ENCODE measurements at places on chromosomes 1 and 21. TPM values are rescaled to one million over a fixed set of nuclear protein-coding genes. Genes with fewer than 3 reads are reported as not detected.

PLA2G2D gene
- total RNA-seq = not detected

- no peaks in the 10 kb centered on the region for H3K36me3 ChIP-seq
- no peak for DNase-seq
- no peak overlapping the region for H3K27ac ChIP-seq
- no peak overlapping the region for H3K4me3 ChIP-seq
- peaks cover 15% of the 10 kb centered on the region for H3K27me3 ChIP-seq
Measured at GRCh38 chr1:91221017-91221416, 183.6 kb downstream of the HFM1 start.

DNA sequence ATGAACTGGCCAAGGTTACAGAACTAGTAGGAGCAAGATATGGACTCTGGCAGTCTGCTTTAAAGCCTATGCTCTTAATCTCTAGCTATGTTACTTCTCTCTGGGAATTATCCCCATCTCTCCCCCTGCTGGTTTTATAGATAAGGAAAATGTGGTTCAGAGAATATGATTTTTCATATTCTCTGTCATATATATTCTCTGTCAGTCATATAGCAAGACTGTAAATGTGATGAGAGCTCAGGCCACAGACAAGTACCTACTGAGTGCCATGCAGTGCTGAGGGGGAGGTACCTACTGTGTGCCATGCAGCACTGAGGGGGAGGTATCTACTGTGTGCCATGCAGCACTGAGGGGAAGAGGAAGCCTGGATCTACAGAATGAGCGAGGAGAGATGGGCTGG, 220.3 kb upstream of the FGGY start:
- no peak for DNase-seq
- H3K4me3 ChIP-seq = no peak overlapping the region
- H3K4me1 ChIP-seq = peaks cover 32% of the 10 kb centered on the region
- no peaks in the 10 kb centered on the region for H3K36me3 ChIP-seq
- no peak overlapping the region for H3K27ac ChIP-seq
- no peaks in the 10 kb centered on the region for H3K27me3 ChIP-seq

- peaks cover 16% of the 10 kb centered on the region for H3K27me3 ChIP-seq
- H3K4me1 ChIP-seq = no peaks in the 10 kb centered on the region
- DNase-seq = no peak
- H3K4me3 ChIP-seq = no peak overlapping the region
Measured at GRCh38 chr1:244768186-244768585, 67.3 kb upstream of the COX20 start.

DNA sequence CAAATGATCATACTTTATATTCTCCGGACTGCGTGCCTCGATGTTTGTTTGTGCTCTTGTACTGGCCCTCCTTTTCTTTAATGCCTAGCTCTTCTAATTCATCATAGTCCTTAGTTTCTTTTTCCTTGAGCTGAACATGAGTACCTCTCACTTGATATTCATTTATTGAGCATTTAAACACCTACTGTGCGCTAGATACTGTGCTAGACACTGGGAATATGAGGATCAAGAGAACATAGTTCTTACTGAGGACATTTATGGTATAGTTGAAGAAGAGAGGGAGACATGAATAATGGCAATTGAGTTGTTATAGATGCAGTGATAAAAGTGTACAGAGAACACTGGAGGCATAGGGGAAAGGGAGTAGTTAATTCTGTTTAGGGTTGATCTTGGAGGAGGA, 22.0 kb downstream of the SUCO start:
- H3K36me3 ChIP-seq = peaks cover 27% of the 10 kb centered on the region
- no peak overlapping the region for H3K27ac ChIP-seq
- H3K4me1 ChIP-seq = peaks cover 14% of the 10 kb centered on the region
- no peaks in the 10 kb centered on the region for H3K27me3 ChIP-seq
- H3K4me3 ChIP-seq = no peak overlapping the region

DNA sequence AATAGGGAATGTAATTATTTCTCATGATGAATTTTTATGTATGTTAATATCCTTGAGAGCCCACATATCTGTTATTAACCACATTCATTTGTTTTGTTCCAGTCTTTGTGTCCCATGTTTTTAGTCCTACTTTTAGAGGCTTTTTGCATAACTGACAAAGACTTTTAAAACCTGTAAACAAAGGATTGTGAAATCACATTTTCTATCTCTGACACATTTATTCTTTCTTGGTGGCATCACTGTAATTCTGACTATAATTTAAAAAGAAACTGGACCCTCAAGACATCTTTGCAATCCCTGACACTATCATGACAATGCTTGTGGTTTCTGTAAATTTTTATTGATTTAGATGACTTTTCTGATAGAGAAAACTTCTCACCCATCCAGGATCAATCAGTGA, 313.1 kb downstream of the SIPA1L2 start:
- no peak for DNase-seq
- H3K4me3 ChIP-seq = no peak overlapping the region
- H3K27ac ChIP-seq = no peak overlapping the region
- no peaks in the 10 kb centered on the region for H3K4me1 ChIP-seq
- no peaks in the 10 kb centered on the region for H3K36me3 ChIP-seq
- H3K27me3 ChIP-seq = no peaks in the 10 kb centered on the region

- DNase-seq = no peak
- peaks cover 73% of the 10 kb centered on the region for H3K27me3 ChIP-seq
- no peak overlapping the region for H3K4me3 ChIP-seq
Measured at GRCh38 chr1:119435052-119435451, 20.1 kb downstream of the HSD3B2 start.

DNA sequence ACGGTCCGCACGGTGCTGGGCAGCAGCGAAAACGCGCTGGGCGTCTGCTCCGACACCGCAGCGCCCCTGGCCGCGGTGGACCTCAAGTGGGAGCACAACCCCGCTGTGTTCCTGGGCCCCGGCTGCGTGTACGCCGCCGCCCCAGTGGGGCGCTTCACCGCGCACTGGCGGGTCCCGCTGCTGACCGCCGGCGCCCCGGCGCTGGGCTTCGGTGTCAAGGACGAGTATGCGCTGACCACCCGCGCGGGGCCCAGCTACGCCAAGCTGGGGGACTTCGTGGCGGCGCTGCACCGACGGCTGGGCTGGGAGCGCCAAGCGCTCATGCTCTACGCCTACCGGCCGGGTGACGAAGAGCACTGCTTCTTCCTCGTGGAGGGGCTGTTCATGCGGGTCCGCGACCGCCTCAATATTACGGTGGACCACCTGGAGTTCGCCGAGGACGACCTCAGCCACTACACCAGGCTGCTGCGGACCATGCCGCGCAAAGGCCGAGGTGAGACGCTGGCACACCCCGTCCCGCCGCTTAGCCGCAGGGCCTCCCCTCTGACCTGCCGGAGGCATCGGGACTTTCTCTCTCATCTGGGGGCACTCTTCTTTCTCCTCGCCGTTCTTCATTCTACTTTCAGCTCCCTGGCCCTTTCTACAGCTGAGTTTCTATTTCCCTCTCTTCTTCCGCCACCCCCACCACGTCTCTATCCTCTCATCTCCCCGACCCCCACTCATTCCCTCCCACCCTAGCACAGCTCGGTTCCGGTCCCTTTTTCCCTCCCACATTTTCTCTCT, 1.0 kb downstream of the NPR1 start:
- no peak overlapping the region for H3K27ac ChIP-seq
- DNase-seq = peak; percentile 28
- H3K27me3 ChIP-seq = peaks cover 77% of the 10 kb centered on the region

GRCh38 chr1:1043411-1043810, 23.5 kb downstream of the AGRN start:
- H3K4me3 ChIP-seq = no peak overlapping the region
- H3K27me3 ChIP-seq = no peaks in the 10 kb centered on the region
- H3K27ac ChIP-seq = no peak overlapping the region
- no peaks in the 10 kb centered on the region for H3K4me1 ChIP-seq
- no peak for DNase-seq

DNA sequence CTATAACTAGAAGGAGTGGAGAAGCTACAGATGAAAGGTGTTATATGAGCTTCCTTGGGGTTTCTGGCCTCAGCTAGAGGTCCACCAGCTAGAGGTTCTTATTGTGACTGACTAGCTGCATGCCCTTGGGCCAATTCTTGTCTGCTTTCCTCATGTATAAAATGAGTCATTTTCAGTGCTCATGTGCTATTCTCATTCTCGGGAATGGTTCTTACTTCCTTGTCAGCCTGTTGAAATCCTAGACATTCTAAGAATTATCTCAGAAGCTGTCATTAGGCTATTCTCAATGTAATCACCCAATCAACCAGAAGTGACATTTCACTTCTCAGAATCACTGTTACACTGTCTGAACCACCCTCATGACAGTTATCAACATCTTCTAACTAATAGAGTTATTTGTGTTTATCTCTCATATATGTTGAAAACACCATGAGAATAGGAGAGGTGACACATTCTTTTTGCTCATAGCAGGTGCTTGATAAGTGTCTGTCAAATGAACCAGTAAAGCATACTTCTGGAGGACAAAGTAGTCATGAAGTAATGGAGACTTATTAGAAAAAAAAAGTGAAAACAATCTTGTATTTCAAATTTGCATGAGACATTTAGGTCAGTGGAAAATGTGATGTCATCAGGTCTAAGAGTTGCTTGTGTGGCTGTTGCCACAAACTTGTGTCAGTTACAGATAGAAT, 122.8 kb upstream of the IVNS1ABP start:
- no peaks in the 10 kb centered on the region for H3K36me3 ChIP-seq
- H3K4me1 ChIP-seq = no peaks in the 10 kb centered on the region
- H3K27ac ChIP-seq = no peak overlapping the region
- H3K27me3 ChIP-seq = no peaks in the 10 kb centered on the region

GRCh38 chr1:2645143-2645542, 12.3 kb upstream of the MMEL1 start:
- no peak overlapping the region for H3K4me3 ChIP-seq
- DNase-seq = no peak
- no peaks in the 10 kb centered on the region for H3K4me1 ChIP-seq
- H3K36me3 ChIP-seq = peaks cover 5% of the 10 kb centered on the region
- H3K27me3 ChIP-seq = peaks cover 23% of the 10 kb centered on the region
- no peak overlapping the region for H3K27ac ChIP-seq

DNA sequence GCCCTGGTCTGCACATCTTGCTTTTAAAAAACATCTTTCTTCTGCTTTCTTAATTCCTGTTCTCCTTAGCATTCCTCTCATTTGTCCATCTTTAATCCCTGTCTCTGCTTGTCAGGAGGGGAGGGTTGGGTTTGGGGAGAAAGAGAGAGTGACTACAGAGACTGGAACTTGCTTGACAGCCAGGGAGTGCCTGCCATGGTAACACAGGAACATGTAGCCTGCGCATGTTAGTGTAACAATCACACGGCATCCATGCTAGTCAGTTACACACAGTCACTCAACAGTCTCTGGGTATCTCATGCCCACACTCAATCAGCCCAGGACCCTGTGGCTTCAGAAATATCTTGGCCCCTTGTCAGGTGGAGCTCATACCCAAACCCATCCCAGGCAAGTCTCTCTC, 818 bp upstream of the TFAP2E start:
- DNase-seq = no peak
- peak overlapping the region; percentile 63 for H3K4me3 ChIP-seq
- H3K36me3 ChIP-seq = peaks cover 14% of the 10 kb centered on the region
- H3K27me3 ChIP-seq = peaks cover 52% of the 10 kb centered on the region
- H3K4me1 ChIP-seq = peaks cover 26% of the 10 kb centered on the region

DNA sequence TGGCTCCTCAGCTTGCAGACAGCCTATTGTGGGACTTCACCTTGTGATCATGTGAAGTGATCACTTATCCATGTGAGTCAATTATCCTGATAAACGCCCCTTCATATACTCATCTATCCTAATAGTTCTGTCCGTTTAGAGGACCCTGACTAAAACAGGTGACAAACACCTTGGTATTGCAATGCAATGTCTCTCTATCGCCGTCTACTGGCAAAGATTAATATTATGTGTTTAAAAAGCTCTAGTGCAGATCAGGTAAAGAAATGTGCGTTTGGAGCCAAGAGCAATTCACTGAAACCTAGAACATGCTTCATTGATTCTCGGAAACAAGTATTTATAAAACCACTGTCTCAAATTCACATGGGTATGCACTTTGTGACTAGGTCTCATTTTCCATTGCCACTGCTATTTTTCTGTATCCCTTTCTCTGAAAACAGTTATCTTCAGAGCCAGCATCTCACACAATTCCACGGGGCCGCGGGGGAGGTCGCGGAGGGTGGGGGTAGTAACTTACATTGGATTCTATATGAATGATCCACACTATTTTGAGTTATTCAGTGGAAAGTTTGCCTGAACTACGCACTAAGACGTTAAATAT, 554.6 kb upstream of the NCAM2 start:
- no peaks in the 10 kb centered on the region for H3K36me3 ChIP-seq
- no peak overlapping the region for H3K4me3 ChIP-seq
- no peak overlapping the region for H3K27ac ChIP-seq
- no peak for DNase-seq
- no peaks in the 10 kb centered on the region for H3K4me1 ChIP-seq

DNA sequence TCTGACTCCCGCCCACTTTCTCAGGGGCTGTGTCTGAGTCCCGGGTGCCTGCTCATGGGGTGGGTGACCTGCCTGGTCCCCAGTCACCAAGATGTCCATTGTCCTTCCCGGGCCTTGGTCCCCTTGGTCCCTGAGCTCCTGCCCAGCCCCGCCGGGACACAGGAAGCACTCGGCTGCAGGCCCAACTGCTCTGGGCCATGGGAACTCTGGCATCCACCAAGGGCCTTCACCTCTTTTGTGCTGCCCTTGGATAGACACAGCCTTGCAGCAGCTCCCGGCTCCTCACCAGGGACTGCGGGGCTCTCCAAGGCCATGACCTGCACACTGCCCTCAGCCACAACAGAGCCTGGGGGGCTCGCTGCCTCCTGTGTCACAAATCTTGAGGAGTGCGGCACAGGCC, 22.1 kb upstream of the MX1 start:
- DNase-seq = no peak
- H3K4me3 ChIP-seq = no peak overlapping the region
- no peak overlapping the region for H3K27ac ChIP-seq
- no peaks in the 10 kb centered on the region for H3K36me3 ChIP-seq
- H3K27me3 ChIP-seq = peaks cover 26% of the 10 kb centered on the region
- H3K4me1 ChIP-seq = no peaks in the 10 kb centered on the region

DNA sequence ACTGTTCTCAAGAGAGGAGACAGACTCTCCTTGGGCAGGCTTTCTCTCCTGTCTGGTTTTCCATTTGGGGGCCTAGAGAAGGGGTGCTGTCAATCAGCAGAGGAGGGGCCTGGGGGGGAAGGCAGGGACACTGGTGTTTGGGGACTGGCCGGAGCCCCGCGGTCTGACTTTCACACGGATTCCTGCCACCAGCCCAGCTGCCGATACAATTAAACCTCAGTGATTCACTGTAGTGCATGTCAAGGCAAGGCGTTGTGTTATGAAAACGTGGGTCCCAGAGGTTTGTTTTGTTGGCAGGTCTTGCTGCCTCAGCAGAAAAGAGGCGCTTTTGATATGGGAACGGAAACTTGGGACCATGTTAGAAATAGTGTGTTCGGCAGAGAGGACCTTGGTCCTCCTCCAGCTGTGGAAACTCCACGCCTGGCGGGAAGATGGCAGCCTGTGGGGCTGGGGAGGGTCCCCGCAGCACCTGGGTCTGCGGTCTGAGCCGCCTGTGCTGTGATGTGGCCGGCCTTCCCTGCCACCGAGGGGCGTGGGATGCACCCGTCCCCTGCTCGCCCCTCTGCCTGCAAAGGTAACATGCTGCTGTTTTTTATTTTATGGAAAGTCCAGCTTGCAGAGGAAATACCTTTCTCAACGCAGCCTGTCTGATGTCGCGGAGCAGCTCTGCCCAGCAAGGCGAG, 47.6 kb downstream of the SPSB1 start:
- DNase-seq = no peak
- H3K4me1 ChIP-seq = no peaks in the 10 kb centered on the region
- no peak overlapping the region for H3K27ac ChIP-seq
- no peaks in the 10 kb centered on the region for H3K36me3 ChIP-seq
- no peaks in the 10 kb centered on the region for H3K27me3 ChIP-seq
- H3K4me3 ChIP-seq = no peak overlapping the region

GRCh38 chr1:114986286-114986685, 43.3 kb upstream of the TSHB start:
- DNase-seq = no peak
- no peaks in the 10 kb centered on the region for H3K4me1 ChIP-seq
- no peak overlapping the region for H3K4me3 ChIP-seq
- H3K36me3 ChIP-seq = no peaks in the 10 kb centered on the region

Measured in Calu3 (cell line).